H9 (cell line): ENCODE measurements at places on chromosomes 16 and 17. TPM values are rescaled to one million over a fixed set of nuclear protein-coding genes. Genes with fewer than 3 reads are reported as not detected.

DNA sequence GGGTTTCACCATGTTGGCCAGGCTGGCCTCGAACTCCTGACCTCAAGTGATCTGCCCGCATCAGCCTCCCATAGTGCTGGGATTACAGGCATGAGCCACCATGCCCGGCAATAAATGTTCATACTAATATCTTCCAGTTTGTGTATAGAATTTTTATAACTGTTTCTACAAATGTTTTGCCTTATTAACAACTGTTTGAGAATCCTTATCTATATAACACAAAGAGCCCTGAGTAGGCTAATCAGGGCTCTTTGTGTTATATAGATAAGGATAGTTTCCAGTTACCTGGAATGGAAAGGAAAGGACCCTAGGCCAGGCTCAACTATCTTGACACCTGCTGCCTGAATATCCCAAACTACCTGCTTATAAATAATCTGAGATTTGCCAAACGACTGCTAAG lies 16.9 kb downstream of the TERF2 start:
- DNase-seq: no peak

DNA sequence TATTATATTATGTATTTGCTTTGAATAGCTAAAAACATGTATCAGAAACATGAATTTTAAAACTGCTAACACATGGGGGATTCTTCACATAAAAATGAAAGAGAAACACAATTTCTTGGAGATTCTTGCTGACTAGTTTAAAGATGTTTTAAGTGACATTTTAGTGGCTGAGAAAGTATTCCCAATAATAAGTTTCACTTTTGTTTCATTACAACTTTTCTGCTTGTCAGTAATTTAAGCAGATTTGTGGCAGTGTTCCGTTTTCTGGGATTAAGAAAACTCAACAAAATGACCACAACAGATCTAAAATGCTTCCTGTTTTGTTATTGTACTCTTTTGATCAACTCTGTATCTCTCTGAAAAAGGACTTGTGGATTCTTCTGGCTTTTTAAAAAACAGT lies 75.9 kb downstream of the NLK start:
- no peak for DNase-seq

- no peak for DNase-seq
Observed at GRCh38 chr17:13704333-13704732, 102.6 kb upstream of the HS3ST3A1 start.

- DNase-seq: no peak
Observed at GRCh38 chr17:69732272-69732918, 317.9 kb downstream of the MAP2K6 start.

DNA sequence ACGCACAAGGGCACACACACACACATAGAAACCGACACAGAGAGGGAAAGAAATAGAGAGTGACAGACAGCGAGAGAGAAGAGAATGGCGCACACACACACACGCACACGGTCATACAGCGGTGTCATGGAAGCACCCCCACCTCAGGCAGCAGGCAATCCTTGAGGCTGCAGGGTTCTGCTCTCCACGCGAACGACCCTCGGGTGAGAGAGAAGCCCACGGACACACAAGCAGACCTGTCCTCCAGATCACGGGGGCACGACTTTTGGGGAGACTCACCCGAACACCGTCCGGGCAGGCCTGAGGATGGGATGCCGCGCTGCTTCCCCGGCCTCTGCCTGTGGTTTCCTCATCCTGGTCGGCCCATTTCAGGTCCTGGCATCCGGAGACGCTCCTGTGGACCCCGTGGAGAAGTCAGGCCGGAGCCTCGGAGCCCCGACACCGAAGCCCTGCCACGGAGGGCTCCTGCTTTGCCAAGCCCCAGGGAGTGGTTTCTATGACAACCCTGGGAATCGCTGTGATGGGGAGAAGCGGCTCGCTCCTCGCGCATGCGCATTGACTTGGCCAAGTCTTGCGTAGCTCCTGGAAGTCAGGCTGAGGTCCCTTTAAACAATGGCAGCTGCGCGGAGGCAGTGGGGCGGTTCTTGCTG lies 118.2 kb upstream of the KCNJ18 start:
- no peak for DNase-seq

DNA sequence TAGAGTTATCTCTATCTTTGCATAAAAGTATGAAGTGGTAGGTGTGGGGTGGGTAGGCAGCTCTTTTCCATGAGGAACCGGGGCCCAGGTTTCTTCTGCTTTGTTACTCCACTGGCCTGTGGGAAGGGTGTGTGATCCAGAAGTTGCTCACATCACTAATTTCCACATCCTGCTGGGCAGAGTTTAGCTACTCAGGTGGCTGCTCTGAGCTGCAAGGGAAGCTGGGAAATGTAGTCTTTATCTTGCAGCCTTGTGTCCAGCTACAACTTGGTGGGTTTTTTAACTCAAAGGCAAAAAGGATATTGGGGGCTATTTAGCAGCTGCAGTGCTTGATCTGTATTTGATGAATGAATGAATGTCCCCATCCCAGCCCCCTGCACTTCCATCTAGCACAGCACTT lies 335.3 kb downstream of the SNX29 start:
- no peak for DNase-seq

- no peak for DNase-seq
Observed at GRCh38 chr16:58399718-58400633, 7.7 kb downstream of the GINS3 start.

- no peak for DNase-seq
Observed at GRCh38 chr17:76862079-76862478, 6.1 kb upstream of the MGAT5B start.

GRCh38 chr17:50920891-50921586 lies 54.9 kb upstream of the TOB1 start:
- DNase-seq: peak; percentile 57

- DNase-seq: no peak
Observed at GRCh38 chr17:19369107-19369778, 6.7 kb upstream of the B9D1 start.

DNA sequence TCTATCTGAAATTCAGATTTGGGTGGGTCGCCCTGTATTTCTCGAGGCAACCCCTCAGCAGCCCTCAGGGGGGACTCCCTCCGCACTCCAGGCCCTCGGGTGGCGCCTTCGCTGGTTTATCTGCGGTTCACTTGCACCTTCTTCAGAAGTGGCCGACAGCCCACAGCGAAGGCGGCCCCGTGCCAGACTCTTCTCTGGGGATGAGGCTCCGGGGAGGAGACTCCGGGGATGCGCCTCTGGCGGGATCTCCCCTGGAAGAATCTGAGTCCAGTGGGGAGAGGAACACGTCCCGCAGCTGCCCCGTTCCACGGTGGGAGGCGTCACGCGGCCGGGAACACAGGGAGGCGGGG lies 63.9 kb upstream of the DNAJA2 start:
- peak; percentile 42 for DNase-seq

DNA sequence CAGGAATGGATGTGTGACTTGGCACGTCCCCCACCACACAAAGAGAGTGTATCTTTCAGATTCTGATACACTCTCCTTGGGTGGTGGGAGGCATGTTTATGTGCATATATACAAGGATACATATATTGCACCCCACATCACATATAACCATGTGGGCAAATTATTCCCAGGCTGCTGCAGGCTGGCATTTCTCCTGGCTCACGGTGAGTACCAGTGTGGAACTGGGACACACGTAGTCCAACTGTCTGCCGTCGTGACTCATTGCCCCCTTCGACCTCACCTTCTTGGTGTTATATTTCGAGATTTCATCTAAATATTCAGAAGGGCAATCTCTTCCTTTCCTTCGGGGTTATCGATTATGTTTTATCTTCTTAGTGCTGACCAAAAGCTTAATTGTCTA lies 24.4 kb downstream of the ARHGAP44 start:
- no peak for DNase-seq

GRCh38 chr17:50055426-50056216 lies at the start of gene ITGA3:
ITGA3 (plus strand) TSS chr17:50056110; CDS start chr17:50056440, 330 bp downstream.
- DNase-seq: peak; percentile 97

- no peak for DNase-seq
Observed at GRCh38 chr16:89717688-89718505, 2.8 kb downstream of the VPS9D1 start.

GRCh38 chr17:76437467-76438402 lies 15.2 kb downstream of the UBE2O start:
- DNase-seq: no peak

DNA sequence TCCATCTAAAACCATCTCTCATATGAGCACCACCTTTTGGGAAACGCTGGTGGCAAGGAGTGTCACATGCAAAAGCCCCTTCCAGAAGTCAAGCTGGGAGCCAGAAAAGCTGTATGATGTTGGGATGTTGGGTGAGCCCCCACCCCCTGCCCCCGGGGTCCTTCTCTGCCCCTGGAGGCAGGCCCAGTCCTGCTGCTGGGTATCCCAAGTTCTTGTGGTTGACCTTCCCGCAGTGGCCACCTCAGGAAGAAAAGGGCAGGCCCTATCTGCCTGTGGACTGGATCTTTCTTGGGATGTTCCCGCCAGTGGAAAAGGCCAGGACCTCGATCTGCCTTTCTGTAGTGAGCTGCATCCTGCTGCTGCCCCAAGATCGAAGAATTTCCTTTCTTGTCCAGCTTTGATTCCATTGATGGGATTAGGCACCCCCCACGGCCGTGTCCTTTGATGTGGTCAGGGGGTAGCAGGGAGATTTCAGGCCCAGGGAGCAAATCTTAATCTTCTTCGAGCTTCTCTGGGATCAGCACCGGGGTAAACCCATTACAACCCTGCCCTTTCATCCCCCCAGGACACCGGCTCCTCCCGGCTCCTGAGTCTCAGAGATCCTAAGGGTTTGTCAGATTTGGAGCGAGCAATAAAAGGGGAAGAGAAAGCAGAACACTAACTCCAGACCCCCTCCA lies 165.6 kb downstream of the RAB11FIP4 start:
- DNase-seq: no peak

DNA sequence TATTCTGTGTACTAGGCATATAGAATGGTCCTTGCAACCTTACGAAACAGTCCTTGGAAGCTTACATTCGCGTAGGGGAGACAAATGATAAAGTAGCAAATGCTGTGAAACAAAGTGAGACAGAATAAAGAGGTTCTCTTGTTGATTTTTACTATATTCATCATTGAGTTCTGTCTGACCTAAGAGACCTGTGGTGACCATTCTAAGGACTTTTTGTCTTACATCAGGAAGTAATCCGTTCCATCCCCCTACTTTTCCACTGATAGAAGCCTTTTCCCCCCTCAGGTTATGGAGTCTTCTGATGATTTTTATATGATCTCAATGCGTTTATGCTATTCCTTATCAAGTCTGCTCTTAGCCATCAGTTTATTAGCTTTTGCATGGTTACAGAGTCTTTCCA lies 66.8 kb upstream of the RASL10B start:
- no peak for DNase-seq

DNA sequence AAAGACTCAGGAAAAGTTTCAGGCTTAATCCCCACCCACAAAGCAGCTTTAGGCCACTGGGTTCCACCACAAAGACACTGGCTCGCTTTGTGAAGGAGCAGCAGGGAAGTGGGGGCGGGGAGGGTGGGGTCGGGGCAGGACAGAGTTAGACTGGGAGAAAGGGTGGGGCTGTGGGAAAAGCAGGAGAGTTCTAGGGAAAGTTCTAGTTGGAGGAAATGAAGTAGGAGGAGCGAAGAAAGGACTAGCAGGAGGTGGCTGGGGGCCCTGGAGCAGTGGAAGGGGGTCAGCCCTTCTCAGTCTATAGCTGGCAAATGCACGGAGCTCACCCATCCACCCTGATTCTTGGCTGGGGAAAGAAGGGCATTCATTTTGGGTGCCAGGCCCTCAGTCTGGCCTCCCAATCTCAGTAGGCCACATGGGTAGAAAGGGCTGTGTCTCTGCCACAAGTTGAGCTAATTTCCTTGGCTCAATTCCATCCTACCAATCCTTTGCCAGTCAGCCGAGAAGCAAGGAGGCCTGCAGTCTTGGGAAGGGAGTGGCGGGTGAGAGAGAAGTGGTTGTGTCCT lies 4.6 kb downstream of the INPP5K start:
- no peak for DNase-seq

GRCh38 chr17:422196-422930 lies 69.8 kb upstream of the RPH3AL start:
- no peak for DNase-seq

GRCh38 chr17:72618001-72618509 lies 474.4 kb downstream of the SLC39A11 start:
- DNase-seq: no peak

DNA sequence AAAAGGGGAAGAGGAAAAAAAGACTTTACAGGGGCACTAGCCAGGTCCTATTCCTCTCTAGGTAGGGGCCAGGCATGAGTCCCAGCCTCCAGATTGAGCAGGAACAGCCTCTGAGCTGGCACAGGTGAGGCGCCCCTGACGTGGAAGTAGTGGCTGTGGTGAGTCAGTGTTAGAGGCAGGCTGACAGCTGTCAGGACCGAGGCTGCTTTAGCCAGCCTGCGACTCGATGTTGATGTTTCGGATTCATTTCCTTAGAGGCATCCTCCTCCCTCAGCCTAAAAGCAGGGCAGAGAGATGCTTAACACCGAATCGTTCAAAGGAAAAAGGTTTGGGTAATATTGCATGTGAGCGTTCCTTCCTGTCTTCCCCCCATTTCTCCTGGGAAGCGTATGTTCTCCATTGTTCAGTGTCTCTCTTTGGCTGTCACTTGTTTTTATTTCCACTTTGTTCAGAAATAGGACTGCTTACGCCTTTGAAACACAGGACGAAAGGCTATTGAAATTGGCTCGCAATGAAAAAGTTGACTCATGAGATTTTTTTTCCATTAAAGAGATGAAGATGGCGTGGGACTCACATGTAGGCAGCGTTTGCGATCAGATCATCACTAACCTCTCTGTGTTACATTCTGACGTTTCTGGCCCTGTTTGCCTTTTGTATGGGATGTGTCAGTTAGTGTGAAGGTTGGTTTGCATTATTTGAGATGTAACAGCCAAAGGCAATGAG lies 1.3 kb downstream of the KIAA0513 start:
- no peak for DNase-seq

DNA sequence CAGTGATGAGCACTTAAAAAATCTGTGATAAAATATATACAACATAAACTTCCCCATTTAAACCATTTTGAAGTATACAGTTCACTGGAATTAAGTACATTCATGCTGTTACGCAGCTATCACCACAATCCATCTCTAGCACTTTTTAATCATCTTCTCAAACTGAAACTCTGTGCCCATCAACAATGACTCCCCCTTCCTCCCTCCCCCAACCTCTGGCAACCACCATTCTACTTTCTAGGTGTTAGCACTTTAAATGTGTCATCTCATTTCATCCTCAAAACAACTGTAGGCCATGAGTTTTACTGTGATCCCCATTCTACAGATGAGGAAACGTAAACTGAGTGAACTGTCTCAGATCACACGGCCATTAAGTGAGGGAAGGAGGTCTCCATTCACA lies 13.8 kb upstream of the TMEM98 start:
- DNase-seq: no peak

C17orf113 gene
- total RNA-seq: 1.0 and 1.2 TPM in 2 replicates

EVPLL gene
- total RNA-seq: 0.61 TPM in 1 of 2 replicates, not detected in the other

ZNF750 gene
- total RNA-seq: 0.09 TPM in 1 of 2 replicates, not detected in the other

KRTAP9-1 gene
- total RNA-seq: not detected in 2 replicates

TMC5 gene
- 1.2 and 2.3 TPM in 2 replicates for total RNA-seq

NAA38 gene
- total RNA-seq: 40.0 and 50.2 TPM in 2 replicates

CCDC154 gene
- total RNA-seq: 1.3 and 2.0 TPM in 2 replicates

COASY gene
- 81.4 and 84.1 TPM in 2 replicates for total RNA-seq

CDRT4 gene
- 3.8 and 5.0 TPM in 2 replicates for total RNA-seq

CHTF18 gene
- 120 and 127 TPM in 2 replicates for total RNA-seq
